CD8-positive, alpha-beta T cell (primary cell): ENCODE measurements at places on chromosomes 2 and 18.

DNA sequence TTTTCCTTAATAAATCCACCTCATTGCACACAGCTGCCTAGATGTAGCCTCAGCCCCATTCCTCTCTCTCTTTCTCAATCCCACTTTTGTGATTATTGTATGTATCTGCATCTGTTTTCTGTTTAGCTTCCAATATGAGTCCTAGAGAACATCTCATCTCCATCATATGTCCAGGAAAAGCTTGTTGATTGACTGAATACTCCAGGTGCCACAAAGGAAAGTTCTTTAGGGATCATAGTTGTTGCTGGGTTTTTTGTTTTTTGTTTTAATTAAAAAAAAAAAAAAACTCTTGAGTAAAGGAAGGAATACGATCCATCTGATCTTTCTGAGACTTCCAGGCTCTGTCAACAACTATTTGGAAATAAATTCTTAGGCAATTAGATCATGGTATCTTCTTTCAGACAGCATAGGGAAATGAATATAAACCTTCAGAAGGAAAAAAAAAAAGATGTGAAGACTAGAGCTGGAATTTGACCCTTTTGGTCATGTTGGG lies 42.5 kb downstream of the KIAA2012 start:
- DNase-seq, result no peak

- DNase-seq, result no peak
Measured at GRCh38 chr2:83565626-83566025, 893.5 kb downstream of the SUCLG1 start.

DNA sequence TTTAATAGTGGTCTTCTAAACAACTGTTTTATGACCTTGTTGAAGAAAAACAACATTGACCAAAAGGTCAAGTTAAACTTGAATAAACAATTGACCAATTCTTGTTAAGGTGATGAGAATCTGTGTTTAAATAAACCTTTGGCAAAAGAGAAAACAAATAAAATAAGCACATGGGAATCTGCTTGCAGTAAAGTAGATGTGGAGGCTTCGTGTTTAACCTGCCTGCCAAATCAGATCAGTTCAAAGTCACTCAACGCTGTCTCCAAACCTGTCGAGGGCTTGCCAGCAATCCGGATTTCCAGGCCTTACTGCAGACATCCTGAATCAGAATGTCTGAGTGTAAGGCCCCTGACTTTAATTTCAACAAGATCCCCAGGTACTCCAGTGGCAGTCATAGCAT lies 55.1 kb upstream of the AQP4 start:
- no peak for DNase-seq

GRCh38 chr2:196927376-196928225 lies 1.1 kb upstream of the PGAP1 start:
- peak; percentile 74 for DNase-seq
